ENCODE measurements at places on chromosomes 3 and 15.

GRCh38 chr15:90531147-90531546, 1.4 kb downstream of the CRTC3 start:
- no peak for DNase-seq

- DNase-seq = no peak
These were observed 228.9 kb downstream of the CD47 start for GRCh38 chr3:107861904-107862303.

- DNase-seq = no peak
These were observed 5.6 kb upstream of the MECOM start for GRCh38 chr3:169668957-169669741.

GRCh38 chr3:71025010-71025409, 558.5 kb downstream of the FOXP1 start:
- DNase-seq = no peak

DNA sequence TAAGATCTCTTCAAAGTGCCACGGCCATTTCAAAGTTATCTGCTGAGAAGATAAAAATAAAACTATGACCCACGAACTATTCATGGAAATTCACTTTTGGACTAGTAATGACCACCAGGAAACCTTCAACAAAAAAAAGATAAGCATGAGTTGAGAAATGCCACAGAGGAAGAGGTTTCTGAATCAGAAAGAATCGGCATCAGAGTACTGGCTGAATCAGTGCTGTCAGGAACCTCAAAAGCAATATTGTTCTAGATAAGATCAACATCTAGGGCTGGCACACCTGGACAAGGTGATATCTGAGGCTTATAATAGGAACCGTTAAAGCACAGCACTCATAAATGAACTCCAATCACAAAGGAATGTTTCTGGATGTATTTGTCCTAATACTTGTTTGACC, 72.7 kb downstream of the PEAK1 start:
- no peak for DNase-seq

DNA sequence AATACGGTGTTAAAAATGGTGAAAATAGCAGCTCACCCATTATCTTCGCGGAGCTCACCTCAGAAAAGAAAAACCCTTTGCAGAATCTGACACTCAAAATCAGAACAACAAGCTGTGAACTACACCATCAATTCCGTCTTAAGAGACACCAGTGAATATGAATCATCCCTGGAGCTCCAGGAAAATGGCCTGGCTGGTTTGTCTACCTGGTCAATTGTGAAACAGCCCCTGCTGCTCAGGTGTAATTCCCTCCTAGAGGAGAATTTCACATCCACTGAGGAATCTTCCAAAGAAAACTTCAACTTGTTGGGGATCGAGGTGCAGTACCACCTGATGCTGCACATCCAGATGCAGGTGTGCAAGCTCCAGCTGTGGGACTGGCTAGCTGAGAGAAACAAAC, 3.0 kb upstream of the XRN1 start:
- DNase-seq = no peak

- no peak for DNase-seq
These were observed 317.4 kb downstream of the DIPK2A start for GRCh38 chr3:144289057-144289456.

DNA sequence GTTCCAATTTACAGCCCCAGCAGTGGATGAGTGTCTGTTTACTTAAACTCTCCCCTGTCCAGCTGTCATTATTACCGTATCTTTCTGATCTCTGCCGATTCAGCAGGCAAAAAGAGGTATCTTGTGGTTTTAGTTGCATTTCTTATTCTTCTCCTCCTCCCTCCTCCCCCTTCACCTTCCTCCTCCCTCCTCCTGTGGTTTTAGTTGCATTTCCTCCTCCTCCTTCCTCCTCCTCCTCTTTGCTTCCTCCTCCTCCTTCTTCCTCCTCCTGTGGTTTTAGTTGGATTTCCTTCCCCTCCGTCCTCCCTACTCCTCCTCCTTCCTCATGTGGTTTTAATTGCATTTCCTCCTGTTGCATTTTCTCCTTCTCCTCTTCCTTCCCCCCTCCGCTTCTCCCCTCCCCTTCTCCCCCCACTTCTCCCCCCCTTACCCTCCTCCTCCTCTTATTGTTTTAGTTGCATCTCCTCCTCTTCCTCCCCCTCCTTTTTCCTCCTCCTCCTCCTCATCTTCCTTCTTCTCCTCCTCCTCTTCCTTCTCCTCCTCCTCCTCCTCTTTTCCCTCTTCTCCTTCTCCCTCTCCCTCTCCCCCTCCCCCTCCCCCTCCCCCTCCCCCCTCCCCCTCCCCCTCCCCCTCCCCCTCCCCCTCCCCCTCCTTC, 25.3 kb upstream of the VPS33B start:
- no peak for DNase-seq

DNA sequence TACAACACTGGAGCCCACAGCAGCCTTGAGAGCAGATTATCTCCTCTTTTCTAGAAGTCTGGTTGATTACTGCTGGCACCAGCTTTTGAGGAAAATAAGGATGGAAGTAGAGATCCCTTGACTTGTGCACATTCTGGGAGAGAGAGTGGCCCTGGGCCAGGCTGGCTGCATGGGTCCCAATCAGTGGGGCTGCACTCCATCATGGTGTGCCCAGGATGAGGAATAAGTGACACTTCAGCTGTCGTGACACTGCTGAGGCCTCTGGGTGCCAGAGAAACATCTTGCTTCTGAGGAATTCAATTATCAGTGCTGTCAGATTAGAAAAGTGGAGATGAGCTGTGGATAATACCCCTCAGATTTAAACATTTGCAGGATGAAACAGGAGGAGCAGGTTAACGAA, 9.1 kb downstream of the RAMAC start:
- DNase-seq = no peak

- DNase-seq = no peak
These were observed 49.1 kb upstream of the RFX7 start for GRCh38 chr15:56292546-56293316.

DNA sequence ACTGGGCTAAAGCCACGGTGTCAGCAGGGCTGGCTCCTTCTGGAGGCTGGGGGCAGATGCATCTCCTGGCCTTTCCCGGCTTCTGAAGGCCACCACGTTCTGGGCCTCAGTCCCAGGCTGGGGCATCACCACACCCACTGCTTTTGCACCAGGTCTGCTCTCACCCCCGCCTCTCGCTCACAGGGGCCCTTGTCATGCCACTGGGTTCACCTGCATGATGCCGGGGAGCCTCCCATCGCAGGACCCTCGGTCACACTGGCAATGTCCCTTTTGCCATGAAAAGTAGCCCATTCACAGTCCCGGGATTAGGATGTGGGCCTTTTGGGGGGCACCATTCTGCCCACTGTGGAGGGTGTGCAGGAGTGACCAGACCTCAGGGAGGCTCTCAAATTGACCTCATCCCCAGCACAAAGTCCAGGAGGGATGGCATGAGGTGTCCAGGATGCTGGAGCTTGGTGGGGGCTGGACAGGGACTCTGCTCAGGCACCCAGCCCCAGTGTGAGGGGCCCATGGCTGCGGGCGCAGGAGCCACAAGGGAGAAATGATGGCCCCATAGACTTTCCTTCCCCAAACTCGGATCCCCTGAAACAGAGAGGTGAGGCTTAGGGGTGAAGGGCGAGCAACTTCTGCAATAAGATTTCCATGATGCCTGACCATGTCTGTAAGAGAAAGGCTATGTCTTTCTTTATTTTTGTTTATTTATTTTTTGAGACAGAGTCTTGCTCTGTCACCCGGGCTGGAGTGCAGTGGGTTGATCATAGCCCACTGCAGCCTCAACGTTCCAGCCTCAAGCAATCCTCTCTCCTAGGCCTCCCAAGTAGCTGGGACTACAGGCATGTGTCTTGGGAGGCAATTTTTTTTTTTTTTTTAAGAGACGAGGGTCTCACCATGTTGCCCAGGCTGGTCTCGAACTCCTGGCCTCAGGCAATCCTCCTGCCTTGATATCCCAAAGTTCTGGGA, 189.1 kb downstream of the GOLGA6L6 start:
- no peak for DNase-seq

GRCh38 chr3:183287301-183287971, 34.4 kb downstream of the B3GNT5 start:
- DNase-seq = no peak

DNA sequence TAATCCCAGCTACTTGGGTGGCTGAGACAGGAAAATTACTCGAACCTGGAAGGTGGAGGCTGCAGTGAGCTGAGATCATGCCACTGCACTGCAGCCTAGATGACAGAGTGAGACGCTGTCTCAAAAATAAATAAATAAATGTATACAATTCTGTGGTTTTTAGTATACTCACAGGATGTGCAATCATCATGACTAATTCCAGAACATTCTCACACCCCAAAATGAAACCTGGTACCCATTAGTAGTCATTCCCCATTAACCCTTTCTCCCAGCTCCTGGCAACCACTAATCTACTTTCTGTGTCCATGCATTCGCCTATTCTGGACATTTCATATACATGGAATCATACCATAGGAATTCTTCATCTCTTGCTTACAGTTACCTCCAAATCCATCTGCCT, 44.5 kb downstream of the LRRFIP2 start:
- no peak for DNase-seq

DNA sequence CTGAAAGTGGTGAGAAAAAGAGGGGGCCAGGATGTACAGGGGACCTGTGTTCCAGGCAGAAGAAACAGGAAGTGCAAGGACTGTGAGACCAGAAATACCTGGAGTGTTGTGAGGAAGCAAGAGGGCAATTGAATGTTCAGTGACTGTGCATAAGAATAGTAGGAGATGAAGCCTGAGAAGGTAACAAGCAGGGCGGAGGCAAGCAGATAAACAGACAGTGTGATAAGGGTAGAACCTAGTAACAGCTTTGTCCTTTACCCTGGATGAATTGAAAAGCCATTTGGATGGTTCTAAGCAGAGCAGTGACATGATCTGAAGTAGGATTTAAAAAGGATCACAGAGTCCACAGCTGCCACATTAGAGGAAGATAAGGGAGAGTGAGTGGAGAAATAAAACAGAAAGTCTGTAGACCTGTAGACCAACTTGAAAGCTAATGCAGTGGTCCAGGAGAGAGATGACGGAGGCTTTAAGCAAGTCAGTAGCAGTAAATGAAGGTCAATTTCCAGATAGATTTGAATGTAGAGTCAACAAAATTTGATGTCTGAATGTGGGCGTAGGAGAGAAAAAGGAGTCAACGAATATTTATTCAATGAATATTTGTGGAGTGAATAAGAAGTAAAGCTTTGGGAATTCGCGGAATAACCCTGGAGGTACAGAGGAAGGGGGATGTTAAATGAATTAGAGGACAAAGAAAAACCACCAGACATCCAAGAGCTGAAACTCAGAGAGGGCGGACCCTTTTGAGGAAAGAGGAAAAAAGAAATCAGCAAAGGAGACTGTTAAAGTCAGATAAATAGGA, 4.2 kb upstream of the PLOD2 start:
- DNase-seq = no peak

DNA sequence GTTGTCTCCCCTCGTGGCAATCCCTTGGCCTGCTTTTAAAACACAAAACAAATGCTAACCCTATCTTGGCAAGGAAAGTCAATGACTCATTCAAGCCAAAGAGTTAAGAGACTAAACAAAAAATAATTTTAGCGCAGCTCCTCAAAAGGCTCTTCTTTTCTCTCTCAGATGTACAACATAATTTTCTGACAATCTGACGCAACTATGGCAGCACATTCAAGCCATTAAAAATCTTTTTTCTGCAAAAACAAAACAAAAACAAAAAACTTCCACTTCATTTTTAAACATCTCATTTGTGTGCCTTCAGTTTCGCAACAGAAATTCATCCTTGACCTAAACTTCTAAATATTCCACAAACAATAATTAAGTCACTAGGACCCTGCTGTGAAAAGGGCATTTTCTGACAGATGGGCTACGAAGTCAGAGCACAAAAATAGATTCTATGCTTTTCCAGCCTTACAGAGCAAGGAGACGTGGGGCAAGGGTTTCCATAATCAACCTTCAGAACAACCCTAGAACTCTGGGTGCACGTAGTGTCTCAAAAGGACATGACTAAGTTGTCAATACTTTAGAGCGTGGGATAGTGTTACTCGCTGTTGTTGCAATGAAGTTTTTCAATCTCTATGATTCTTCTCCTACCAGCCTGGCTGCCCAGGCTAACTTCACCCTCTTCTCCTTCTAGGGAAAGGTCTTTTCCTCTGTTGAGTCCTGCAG, 84.3 kb downstream of the MB21D2 start:
- no peak for DNase-seq

DNA sequence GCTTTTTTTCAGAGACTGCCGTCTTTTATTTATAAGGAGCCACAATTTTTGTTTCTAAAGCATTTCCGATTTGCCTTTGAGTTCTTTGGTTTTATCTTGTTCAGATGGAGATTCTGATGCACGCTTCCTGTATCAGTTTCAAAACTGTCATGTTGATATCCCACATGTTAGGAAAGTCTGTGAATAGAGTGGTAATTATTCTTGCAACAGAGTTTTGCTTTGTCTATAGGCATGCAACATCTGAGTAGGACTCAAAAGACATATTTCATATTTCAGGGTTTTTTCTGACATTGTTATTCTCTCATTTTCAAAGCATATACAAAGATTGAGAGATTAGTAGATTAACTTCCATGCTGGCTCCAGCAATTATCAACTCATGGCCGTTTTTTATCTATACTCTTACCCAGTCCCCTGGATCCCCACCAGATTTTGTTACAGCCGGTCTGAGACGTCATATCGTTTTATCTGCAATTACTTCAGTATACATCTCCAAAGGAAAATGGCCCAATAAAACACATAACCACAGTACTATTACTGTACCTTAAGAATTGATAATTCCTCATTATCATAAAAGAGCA, 22.4 kb downstream of the PAQR5 start:
- no peak for DNase-seq

GRCh38 chr15:84151205-84151931, 84.2 kb upstream of the GOLGA6L4 start:
- no peak for DNase-seq

- no peak for DNase-seq
These were observed 374.7 kb upstream of the RARB start for GRCh38 chr3:25053360-25053759.

GRCh38 chr3:32359766-32360492, 31.7 kb upstream of the CMTM7 start:
- DNase-seq = no peak

- DNase-seq = peak; percentile 1
These were observed 181.9 kb upstream of the CHL1 start for GRCh38 chr3:14652-15051.

DNA sequence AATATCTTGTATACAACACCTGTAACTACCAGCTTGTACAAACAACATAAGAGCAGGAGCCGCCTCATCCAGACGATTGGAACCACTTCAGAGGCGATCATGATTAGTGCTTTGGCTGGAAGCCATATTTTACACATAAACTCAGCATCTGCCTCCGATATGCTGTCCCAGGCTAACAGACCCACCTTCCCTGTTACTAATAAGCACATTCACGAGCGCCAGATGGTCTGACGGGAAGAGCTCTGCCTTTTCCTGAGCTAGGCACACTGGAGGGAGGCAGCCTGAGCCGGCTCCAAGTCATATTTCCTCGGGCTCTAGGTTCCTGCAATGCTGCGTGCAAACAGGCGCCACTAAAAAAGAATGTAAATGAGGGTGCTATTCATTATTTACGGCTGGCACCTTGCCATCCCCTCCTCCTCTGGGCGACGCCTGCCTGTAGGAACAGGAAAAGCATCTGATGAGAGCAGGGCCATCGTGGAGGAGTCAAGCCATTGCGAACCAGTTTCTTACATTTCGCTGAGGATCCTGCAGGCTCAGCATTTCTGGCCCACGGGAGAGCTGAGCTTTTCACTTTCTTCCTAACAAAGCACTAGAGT, 98.2 kb downstream of the ANXA2 start:
- no peak for DNase-seq
